ENCODE measurements at places on chromosomes 5 and 9.
A peak's percentile ranks its signal among the peaks of the same experiment; 100 is the strongest.

GRCh38 chr5:7955476-7955875 is 86.5 kb downstream of the MTRR start:
- DNase-seq: no peak

DNA sequence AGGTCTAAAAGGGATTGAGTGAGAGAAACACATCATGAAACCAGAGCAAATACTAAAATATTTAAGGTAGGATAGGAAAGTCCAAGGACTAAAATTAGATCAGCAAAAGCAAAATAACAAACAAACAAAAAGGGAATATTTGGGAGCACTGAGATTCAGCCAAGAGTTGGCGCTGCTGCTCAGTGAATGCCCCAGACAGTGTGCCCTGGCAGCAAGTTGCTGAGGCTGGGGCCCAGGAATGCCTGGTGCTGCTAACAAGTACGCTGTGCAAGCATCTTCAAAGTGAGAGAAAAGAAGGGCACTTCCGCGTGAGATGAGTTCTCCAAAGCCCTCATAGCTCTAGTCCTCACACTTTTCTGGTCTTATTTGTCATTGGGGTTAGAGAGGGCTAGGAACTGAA is 603.3 kb downstream of the EFNA5 start:
- DNase-seq: peak; percentile 34

DNA sequence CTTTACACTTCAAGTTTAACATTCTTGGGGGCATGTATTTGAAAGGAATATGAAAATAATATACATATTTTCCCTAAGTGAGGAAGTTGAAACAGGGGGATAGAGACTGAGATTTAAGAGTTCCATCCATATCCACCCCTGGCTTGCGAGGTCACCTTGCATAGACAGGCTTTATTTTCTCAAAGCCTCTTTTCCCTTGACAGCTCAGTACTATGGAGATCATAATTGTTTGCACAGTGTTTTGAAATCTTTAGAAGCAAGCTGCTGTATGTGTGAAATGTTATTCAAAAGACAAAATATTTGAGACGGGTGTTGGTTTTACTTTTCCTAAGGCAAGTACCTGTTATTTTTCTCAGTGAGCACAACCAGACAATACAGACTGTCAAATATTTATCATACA is 163.1 kb downstream of the LRRC70 start:
- DNase-seq: no peak

DNA sequence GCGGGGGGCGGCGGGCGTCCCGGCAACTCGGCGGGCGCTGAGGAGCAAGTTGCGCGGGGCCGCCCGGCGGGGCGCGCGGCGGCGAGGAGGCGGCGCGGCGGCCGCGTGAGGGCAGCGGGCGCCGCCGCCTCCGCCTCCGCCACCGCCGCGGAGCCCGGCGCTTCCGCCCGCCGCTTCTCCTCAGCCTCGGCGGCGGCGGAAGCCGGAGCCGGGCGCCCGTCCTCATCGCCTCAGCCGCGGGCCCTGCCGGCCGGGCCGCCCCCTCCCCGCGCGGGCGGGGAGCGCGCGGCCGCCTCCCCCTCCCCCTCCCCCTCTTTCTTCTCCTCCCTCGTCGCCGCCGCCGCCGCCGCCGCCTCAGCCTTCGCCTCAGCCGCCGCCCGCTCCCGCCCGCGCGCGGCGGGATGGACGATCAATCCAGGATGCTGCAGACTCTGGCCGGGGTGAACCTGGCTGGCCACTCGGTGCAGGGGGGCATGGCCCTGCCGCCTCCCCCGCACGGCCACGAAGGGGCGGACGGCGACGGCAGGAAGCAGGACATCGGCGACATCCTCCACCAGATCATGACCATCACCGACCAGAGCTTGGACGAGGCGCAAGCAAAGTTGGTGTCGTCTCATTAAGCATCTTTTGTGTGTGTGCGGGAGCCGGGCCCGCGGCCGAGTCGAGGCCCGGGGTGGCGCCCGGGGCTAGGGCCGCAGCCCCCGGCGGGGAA is at the start of gene PBX3:
PBX3 (plus strand) TSS at position 321 of the 712 bp plus-strand sequence.
- DNase-seq: no peak

GRCh38 chr9:89635816-89636215 is 31.0 kb downstream of the GADD45G start:
- DNase-seq: no peak
